ENCODE measurements at places on chromosomes 7 and 10.

DNA sequence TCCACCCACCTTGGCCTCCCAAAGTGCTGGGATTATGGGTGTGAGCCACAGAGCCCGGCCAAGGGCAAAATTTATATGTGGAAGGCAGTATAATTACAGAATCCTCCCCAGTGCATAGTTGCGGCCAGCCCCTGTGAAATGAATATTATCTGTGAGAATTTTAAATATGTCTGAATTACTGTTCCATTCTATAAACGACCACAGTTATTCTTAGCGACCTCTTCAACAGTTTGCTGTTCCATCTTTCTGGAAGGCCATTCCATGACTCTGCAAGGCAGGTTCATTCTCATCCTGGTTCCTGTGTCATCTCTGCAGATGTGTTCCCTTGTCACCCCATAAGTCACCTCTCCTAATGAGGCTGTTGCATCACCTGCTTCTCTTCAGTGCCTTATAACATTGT, 90.7 kb downstream of the CCDC3 start:
- no peak for DNase-seq

DNA sequence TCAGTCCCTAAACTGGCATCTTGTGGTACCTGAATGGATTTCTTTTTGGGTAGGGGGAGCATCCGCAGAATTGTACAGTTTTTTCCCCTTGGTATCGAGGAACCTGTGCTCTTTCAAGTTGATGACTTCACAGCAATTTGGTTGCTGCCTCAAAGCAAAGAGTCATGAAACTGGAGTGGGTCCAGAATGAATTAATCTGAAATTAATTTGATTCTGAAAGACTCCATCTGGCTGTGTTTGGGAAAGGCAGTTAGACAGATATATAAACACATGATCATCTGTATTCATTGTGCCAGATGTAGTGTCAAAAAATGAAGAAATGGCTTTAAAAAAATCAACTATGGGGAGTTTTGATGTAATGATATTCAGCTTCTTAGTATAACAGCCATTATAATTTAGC, 136.1 kb downstream of the CELF2 start:
- no peak for DNase-seq

DNA sequence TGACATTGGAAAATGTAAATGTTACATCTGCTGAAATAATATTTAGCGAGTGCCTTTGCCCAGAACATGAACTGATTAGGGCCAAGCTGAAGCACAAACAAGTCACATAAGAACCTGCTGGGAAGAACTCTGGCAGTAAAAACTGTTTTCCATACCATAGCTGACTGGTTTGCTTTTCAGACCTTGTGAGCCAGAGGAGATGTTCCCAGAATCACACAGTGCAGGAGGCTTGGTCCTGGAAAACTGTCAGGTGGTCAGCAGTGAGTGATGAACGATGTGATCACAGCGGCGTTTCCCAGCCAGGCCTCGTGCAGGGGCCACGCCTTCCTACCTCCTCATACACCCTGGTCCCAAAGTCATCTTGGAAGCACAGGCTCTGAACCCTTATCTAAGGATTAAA, 164.2 kb upstream of the EEPD1 start:
- no peak for DNase-seq

- no peak for DNase-seq
Measured at GRCh38 chr7:152078786-152079185, 53.3 kb downstream of the GALNT11 start.

DNA sequence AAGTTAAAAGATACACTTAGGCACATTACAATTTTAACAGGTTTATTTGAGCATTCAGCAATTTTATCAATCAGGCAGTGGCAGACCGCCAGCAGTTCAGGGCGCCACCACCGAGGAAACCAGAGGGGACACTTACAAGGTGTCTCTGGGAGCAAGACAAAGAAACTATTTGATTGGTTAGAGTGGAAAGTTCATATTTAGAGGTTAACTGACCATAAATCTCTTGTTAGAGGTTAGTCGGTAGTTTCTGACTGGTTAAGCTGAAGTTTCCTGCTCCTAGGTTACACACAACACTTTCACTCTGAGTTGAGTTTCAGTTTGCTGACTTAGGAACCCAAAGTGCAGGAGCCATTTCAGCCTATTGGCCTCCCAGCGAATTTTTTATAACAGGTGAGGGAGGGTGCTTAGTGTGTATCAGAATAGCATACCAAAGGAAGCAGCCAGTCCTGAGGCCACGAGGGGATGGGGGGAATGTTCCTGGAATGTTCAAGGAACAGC, 10.8 kb upstream of the PVRIG start:
- no peak for DNase-seq

- DNase-seq: no peak
Measured at GRCh38 chr7:109131141-109131540, 561.5 kb downstream of the DNAJB9 start.

DNA sequence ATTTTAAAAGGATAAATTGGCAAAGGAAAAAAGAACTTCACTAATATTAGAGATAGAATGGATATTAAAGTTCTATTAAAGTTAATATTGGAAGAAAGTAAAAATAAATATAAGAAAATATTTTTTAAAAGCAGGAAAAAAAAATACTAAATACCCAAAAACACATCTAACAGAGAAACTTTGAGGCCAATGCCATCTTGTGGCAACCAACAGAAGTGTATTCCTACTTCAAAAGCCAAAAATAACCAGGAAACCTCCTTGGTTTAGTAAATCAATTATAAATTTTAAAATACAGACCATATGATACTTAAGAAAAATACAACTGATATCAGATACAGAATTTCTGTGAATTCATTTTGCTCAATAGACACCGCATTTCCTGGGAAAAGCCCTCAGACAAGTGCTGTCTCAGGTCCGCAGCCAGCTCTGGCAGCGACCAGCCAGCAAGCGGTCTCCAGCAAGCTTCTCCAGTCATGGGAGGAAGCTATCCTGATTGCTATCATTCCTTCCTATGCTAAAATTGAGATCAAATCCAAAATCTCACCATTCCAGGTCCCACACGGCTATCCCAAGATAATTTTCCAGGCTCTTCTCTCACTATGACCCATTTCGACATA, 65.3 kb downstream of the LMBR1 start:
- peak; percentile 36 for DNase-seq

- DNase-seq: no peak
Measured at GRCh38 chr10:118997379-118997778, 32.1 kb upstream of the NANOS1 start.

GRCh38 chr7:92644406-92645113, 54.4 kb upstream of the FAM133B start:
- peak; percentile 67 for DNase-seq

DNA sequence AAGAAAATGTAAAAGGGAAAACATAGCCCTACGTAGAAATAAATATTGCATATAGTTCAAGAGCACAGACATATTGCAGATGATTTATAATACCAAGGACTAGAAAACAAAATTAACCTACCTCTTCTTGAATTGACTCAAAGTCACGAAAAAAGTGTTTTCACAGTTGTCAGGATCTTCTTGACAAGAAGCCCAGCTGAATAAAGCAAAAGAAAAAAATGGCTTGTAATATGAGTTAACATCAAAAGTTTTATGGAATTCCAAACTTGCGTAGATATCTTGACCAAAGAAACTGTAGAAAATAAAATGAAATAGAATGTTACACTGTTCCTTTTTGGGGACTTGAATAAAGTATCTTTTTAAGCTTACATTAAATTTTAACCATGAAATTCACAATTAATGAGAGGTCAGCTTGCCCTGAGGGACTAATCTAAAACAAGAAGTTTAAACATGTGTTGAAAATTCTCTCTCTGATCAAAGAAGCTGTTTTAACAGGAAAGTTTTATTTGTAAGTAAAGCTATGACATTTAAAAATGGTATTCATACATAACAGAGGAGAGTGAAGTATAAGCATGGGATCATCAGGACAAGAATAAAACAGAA, 133.1 kb upstream of the SEMA3C start:
- DNase-seq: no peak

DNA sequence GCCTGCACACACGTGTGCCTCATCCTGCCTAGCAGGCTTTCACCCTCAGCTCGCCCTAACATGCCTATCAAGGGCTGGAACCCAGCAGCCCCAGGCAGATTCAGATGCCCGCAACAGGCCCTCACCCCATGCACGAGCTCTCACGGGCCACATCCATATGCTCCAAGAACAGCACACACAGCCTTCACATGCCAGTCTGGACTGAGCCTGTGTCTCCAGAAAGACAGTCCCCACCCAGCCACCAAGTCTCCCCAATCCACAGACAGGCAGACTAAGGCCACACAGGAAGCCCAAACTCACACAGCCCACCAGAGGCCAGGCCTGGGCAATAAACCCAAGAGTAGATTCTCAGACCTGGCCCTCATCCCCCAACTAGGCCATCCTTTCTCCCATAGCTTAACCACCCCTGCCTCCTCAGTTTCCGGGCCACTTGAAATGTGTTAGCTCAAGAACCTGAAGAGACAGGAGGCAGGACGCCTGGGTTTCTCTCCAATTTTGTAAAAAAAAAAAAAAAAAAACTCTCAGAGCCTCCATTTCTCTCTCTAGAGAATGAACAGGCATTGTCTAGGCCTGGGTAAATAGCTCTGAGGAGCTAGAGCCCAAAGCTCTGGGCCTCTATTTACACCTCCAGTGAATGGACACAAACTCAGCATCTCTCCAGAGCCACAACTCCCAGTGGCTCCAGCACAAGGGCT, 6.8 kb downstream of the LDB1 start:
- no peak for DNase-seq

- no peak for DNase-seq
Measured at GRCh38 chr10:74096777-74097176, 53.9 kb downstream of the AP3M1 start.

DNA sequence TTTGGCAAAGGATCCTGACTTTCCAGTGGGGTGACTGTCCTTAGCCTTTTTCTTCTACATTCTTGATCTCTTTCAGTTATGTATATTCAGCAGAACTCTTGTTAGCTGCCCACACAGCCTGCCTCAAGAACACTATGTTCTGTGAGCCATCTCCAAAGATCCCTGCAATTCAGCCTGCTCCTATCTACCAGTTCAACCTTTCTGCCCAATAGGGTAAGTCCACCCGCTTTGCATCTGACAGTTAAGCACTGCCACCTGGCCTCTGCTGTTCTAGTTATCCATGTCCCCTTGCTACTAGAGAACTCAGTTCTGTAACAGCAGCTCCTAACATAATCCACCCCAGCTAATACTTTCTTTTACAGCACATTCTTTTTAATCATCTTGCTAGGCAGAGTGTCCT, 13.5 kb downstream of the OR9A2 start:
- DNase-seq: no peak

GRCh38 chr7:39644170-39644569, 20.8 kb downstream of the RALA start:
- peak; percentile 61 for DNase-seq

GRCh38 chr7:17279061-17279460, 19.4 kb upstream of the AHR start:
- DNase-seq: no peak

- no peak for DNase-seq
Measured at GRCh38 chr7:96614154-96614867, 95.3 kb downstream of the SEM1 start.

DNA sequence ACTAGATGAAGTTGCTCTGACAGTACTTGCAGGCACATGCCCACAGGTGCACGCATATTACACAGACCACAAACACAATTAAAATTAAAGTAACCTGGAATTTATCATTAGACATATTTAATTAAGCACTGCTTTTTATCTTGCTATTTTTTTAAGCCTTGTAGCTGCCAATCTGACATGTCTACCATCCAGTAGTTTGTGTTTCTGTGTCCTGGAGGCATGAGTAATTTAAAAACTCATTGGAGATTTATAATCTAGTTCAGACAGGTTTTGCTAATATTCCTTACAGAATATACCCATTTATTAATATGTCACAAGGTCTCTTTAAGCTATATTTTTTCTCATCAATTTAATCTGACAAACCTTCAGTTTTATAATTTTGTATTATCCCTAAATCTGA, 445.0 kb upstream of the KLF6 start:
- no peak for DNase-seq

GRCh38 chr10:5968681-5969453, 8.5 kb downstream of the IL15RA start:
- DNase-seq: no peak

DNA sequence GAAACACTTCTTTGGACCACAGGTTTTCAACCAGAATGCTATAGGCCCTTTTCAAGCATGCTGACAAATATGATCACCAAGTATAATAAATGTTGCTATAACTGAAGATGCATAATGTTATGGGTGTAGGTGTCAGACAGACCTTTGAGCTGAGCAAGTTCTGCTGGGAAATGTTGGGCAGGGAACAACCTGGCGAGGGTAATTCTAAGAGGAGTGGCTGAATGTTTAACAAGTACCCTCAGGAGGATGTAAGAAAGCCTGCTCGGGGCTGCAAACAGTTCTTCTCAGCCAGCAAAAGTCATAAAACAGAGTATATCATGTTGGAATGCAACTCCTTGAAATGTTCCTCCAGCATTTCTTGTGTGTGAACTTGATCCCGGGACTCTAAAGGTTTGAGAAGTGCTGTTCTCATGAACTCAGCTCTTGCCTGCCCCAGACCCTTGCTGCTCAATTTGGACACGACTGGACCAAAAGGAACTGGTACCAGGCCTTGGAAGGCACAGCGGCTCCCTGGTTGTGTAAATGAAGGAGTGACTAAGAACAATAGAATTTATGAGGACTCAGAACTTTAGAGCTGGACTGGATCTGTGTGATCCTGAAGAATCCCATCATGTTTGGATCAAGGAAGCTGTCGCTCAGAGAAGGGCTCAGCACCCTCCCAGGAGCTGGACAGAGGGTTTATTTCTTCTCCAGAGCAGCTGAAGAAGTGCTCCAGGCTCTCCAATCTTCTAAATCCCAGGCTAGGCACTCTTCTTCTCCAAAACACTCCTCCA, 143.2 kb upstream of the ANK3 start:
- DNase-seq: no peak

DNA sequence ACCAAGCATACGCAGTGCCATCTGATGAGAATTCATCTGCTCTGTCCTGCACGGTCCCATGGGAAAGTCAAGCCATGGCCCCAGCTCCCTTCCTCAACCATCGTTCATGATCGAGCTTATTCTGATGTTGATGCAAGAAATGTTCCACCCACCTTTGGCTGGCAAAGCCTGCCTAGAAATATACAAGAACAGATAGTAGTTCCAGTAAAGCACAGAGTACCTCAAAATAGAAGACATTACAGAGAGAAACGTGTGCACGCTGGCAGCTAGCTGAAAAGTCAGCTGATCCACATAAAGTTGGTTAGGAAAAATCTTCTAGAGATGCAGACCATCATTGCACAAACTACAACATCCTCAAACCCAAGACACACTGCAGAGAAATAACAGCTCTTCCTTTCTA, 127.0 kb downstream of the PTPRN2 start:
- no peak for DNase-seq

- DNase-seq: no peak
Measured at GRCh38 chr10:63878428-63878827, 357.2 kb downstream of the REEP3 start.

DNA sequence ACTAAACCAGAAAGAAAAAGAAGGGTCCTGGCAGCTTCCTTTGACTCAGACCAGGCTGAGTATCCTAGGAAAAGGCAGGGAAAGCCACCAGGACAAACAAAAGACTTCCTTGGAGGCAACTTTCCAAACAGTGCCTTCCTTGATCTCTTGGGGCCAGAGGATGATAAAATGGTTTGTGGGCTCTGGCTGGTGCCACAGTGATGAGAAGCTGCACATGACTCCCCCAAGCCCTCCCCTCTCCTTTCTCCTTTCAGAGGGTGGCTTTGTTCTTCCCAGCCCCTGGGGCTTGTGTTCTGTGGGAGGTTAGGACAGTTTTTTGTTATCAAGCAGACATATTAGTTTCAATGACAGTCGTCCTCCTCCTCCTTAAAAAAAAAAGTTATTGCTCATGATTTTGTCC, 183.2 kb downstream of the SEM1 start:
- no peak for DNase-seq
